ENCODE measurements at places on chromosomes 11 and 22.
A peak's percentile ranks its signal among the peaks of the same experiment; 100 is the strongest.

DNA sequence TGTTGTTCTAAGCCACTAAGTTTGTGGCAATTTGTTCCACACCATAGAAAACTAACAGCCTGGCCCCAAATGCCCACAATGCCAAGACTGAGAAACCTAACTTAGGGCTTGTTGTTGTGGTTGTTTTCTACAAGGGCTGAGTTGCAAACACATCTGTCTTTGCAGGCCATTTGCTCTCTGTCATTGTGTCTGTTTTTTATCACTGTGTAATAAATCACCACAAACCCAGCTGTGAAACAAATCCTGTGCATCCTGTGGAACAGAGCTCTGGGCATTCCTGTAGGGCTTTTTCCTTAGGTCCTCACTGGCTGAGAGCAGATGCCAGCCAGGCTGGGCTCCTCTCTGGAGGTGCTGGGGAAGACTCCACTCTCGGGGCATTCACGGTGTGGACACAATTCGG lies 15.7 kb upstream of the SYT8 start:
- no peak for DNase-seq

GRCh38 chr11:47495011-47495855 lies 46.3 kb upstream of the RAPSN start:
- no peak for DNase-seq

GRCh38 chr22:30235687-30236170 lies 10.8 kb downstream of the LIF start:
- no peak for DNase-seq

DNA sequence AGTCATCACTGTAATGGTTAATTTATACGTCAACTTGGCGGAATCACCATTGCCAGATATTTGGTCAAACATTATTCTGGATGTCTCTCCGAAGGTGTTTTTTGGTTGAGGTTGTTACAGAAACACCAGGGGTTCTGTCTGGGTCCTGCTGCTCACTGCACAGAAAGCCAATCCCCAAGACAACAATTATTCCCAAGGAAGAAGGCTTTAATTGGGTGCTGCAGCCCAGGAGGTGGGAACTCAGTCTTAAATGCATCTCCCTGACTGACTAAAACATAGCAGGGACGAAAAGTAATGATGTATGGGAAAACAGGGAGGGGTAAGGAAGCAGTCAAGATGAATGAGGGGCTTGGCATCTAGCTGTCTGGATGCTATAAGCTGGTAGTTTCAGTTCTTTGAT lies 331.3 kb downstream of the TBC1D22A start:
- no peak for DNase-seq

DNA sequence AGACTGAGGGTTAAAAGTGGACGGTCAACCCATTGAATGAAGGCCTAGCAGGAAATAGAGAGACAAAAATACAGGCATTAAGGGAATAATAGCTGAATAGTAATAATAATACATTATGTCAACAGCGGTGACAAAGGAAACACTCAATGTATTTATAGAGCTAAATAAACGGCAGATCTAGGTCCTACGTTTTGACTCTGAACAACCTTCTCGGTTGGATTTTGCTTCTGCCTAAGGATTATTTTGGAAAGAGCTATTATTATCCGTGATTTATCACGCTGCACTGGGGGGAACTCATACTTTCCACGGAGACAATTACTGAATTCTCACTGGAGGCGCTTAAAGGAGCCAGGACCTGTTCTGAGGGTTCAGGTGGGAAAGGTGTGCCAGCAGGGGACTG lies 118.2 kb upstream of the KIRREL3 start:
- DNase-seq = no peak

DNA sequence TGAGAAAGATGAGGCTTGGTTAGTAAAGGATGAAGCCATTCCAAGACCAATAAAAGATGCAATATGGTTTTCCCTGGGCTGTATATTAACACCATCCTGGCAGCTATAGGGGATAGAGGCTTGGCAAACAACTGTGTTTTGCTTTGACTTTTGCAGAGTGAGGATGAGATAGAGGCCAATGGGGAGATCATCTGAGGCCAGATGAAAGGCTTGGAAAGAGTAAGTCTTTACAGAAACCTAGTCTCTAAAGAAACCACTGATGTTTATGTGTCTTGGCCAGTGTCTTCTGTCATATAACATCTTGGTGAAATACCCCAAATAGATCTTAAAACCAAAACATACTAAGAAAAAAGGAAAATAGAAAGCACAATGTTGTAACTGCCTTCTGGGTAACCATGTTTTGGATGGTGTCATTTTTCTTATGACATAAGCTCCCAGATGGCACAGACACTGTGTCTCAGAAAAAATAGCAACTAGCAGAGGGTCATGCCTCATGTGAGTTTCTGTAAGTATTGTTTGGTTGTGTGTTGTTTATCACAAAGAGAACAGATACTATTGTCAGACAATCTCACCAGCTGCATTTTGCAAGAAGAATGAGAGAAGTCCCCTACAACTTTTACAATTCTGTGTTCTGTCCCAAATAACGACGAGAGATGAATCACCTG lies 305.4 kb downstream of the ST3GAL4 start:
- no peak for DNase-seq

- DNase-seq = peak; percentile 84
Measured at GRCh38 chr11:22432291-22433093, 94.3 kb downstream of the SLC17A6 start.

DNA sequence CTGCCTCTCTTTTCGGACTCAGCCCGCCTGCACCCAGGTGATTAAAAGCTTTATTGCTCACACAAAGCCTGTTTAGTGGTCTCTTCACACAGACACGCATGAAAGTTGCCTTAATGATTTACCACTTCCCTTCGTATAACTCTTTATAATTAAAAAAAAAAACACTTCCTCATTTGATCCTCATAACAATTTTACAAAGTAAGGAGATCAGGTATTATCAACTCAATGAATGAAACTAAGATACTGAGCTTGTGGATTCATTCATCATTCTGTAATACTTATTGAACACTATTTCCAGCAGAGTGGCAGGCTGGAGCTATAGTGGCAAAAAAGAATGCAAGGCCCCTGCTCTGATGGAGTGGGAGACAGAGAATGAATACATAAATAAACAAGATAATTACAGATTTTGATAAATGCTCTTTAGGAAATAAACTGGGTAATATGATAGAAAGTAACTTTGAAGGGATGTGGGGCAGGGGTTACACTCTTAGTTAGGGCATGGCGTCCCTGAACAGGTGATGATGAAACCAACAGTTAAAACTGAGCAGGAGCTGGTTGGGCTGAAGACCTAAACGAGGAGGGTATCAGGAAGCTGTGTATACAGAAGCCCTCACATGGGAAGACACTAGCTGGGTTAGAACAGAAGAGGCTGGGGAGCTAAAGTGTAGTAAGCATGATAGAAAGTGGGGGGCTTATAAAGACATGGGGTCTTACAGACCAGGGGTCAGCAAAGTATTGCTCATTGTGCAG lies 5.4 kb upstream of the CRTAM start:
- no peak for DNase-seq

DNA sequence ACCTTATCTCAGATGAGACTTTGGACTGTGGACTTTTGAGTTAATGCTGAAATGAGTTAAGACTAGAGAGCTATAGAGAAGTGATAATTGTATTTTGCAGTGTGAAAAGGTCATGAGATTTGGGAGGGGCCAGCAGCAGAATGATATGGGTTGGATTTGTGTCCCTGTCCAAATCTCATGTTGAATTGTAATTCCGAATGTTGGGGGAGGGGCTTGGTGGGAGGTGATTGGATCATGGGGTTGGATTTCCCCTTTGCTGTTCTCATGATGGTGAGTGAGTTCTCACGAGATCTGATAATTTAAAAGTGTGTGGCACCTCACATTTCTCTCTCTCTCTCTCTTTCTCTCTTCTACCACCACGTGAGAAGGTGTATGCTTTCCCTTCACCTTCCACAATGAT lies 777.8 kb upstream of the LUZP2 start:
- no peak for DNase-seq

DNA sequence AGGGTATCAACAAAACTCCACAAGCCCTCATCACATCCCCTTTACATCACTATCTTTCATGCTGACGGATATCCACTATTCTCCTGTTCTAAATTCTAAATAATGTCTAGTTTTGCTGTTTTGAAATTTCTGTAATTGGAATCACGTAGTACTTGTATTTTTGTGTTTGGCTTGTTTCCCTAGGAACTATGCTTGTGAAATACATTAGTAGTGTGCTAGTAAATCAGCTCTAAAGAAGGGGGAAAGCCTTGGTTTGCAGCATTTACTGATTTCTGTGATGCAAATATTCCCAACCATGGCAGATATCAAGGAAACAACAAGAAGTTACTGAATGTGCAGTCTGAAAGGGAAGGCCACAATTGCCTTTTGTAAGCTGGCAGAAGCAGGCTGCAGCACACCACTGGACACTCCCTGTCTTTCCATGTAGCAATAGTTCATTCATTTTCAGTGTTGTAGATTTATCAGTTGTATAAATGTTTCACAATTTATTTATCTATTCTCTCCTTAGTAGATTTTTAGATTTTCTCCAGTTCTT lies 4.7 kb upstream of the FOLH1 start:
- no peak for DNase-seq

DNA sequence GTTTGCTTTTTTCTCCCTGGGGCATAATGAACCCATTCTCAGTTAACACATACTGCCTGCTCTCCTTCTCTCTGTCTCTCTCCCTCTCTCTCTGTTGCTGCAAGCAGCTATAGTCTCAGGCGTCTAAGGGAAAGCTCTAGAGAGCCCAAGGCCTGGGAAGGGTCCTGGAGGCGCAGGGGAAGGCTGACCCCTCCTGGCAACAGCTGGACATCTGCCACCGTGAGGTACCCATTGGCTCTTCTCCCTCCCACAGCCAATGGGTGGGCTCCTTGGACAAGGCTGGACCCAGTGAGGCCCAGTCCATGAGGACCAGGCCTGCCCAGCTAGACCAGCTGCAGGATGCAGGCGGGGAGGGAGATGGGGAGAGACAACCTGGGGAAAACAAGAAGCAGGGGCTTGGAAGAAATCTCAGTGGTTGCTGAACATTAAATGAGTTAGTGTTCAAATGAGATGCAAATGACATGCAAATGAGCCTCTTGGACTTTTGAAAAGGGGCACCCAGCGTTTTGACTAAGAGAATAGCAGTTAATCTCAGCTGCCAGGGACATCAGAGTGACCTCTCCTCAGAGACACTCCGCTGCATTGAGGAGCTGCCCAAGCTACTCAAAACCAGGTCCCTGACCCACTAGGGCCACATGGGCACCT lies 349.7 kb downstream of the BUD13 start:
- no peak for DNase-seq

- DNase-seq = no peak
Measured at GRCh38 chr11:108614086-108614485, 20.5 kb upstream of the EXPH5 start.

- DNase-seq = no peak
Measured at GRCh38 chr11:9615031-9615451, 41.6 kb downstream of the WEE1 start.

DNA sequence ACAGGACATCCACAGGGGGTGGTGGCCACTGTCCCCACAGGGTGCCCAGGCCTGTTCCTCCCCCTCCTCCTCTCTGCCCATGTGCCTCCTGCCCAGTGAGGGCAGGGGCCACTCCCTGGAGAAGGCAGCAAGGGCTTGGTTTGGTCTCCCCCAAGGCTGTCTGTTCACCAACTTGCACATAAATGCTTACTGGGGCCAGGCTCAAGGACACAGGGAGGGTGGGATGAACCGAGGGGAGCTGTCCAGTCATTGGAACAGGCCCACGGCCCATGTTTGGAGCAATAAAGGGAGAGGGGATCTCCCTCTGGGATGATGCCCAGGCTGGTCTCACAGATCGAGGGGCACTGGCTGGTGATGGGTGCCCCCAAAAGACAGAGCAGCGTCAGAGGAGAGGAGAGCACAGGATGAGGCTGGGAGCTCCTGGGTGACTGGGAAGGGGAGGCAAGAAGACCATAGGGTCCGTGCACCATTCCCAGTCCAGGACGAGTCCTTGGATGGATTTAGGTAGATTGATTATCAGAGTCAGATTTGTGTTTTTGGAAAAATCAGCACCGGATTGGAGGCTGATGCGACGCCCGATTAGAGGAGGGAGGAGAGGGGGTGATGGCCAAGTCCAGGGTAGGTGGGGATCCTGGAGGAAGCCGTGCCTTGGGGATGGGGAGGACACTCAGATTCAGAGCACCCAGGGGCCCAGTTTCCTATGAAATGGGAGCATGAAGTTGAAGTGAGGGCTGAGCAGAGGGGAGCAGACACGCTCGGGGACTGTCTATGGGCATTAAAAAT lies 1.1 kb downstream of the IGLL5 start:
- no peak for DNase-seq

- DNase-seq = peak; percentile 37
Measured at GRCh38 chr22:42780070-42780540, 59.4 kb upstream of the A4GALT start.

GRCh38 chr11:113376156-113376555 lies 11.4 kb upstream of the ANKK1 start:
- DNase-seq = no peak

DNA sequence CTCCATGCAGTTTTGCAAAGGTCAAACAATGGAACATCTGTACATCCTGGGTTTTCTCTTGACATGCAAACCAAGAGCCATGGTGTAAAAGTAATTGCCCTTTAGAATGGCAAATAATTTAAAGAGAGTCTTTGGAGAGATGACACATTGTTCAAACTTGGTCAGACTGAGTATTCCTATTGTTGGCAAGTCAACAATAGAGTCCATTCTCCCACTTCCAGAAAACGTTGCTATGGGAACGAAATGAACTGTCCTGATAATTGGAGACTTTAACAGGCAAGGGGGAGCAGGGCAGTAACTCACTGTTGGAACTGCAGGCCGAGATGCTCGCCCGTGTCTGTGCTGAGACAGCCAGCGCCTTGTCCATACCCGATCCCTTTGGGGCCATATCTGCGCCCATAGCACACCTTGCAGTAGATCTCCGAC lies 13.9 kb downstream of the CSRP3 start:
- DNase-seq = no peak

DNA sequence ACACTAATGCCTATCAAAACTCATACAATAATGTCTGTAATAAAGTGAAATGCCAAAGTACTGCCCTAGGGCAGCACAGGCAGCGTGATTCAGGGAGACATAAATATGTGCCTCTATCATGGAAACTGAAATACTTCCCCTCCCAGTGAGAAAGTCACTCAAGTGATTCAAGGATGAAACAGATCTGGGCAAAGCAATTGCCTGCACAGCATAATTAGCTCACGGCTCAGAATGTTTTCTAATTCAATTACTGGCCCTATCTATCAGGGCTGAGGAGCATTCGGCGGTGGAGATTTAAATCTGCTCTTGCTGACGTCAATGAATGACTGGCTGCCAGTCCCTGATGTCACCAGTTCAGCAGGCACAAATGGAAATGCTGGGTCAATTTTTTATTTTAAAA lies 27.7 kb upstream of the PPP2R1B start:
- DNase-seq = no peak
